Testis (tissue), 5 donors: ENCODE measurements at places on chromosomes 5 and 9.

DNA sequence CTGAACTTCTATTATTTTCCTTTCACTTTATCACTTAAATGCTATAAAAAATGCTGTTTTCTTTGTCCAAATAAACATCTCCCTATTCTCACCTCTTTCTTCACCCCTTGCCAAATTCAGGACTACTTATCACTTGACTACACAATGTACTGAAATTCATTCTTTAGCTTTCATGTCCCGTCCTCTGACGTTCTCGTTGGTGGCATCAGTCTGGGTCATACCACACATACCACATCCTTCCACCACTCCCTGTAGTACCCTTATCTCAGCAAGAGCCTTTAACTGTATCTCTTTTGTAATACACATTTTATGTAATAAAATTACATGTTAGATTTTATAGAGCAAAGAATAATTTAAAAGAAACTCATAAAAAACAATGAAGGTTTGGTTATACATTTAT, 231.1 kb upstream of the PAPPA start:
- DNase-seq, result no peak

GRCh38 chr5:40955313-40955712, 46.0 kb downstream of the C7 start:
- DNase-seq, result no peak

DNA sequence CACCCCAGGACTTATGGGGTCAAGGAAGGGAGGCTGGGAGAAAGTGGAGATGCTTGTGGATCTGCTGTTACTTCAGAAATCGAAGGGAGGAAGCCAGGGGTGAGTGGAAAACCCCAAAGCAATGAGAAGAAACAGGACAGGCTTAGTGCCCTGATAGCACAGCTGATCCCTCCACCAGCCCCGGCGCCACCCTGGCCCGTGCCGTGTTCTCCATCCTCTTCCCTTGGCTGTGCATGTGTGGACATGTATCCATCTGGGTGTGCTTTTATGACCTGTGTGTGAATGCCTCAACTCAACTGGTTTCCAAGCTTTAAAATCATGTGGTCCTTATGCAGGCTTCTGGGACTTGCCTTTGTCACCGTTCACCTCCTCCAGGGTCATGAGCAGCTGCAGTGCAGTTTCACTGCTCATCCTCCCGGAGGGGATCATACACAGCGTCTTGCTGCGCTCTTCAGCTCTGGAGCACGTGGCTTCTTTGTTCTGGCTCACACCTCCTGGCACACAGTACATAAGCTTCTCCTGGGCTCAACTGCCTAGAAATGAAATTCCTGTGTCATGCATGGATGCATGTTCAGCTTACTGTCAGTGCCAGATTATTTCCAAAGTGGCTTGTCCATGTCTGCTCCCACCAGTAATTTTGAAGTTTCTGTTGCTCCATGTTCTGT, 58.2 kb downstream of the IPPK start:
- DNase-seq, result no peak

GRCh38 chr5:131610198-131611063, 24.6 kb downstream of the RAPGEF6 start:
- no peak for DNase-seq

DNA sequence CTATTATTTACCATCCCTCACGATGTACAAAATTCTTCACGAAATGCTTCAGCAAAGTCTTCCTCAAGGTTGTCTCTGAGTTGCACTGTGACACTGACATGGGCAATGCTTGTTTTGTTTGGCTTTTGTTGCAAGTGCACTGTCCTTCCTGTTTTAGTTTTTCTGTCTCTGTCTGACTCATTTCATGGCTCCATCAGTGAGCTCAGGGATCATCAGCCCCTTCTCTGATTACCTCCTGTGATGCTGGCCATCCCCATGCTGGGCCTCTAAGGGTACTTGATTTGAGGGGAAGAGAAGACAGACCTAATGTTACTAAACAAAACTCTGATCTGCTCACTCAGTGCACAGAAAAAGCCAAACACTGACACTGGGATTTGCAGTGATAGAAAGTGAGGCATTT, 37.6 kb upstream of the STX17 start:
- DNase-seq, result no peak

DNA sequence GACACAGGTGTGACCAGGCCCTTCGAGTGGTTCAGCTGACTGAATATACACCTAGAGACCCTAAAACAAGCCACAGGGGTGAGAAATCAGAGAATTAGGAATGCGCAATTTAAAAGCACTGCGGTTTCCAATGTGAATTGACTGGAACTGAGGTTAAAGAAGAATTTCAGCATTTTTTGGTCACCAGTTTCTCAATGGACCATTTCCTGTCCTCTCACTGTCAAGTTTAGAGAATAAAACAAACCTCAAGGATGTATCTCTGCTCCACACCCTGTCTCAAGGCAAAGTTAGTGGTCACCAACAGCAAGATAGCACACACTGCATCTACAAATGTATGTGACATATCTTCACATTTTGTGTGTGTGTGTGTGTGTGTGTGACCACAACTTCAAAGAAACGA, 143.8 kb upstream of the MAP3K1 start:
- no peak for DNase-seq
